HFFc6 (cell line): ENCODE measurements at places on chromosomes 12 and 14.

DNA sequence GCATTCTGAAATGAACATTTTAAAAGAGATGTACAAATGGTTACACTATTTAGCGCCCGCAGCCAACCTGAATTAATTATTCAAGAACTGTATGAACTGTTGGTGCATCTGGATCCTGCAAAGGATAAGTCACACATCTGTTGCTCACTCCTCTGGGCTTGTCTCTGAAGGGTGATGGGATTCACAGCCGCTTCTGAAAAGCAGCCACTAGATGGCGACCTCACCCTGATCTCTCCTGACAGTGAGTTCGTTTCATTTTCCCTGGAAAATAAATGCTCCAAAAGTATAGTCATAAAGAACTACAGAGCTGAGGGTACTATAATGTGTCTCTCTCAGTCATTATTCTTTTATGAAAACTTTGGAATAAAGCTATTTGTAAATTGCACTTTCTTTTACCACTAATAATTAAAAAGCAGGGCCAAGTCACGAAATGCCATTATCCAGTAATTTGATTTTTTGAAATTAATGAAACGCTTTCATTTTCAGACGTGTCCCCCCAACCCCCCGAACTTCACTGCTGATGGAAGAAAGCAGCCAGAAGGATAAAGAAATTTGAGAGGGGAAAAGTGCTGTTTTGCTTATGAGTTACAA is 789.6 kb downstream of the NRXN3 start:
- DNase-seq = peak; percentile 66

GRCh38 chr12:4431866-4432265 is 13.7 kb downstream of the FGF6 start:
- DNase-seq = no peak

GRCh38 chr12:1288333-1288732 is 297.3 kb downstream of the ERC1 start:
- no peak for DNase-seq

- DNase-seq = peak; percentile 28
Measured at GRCh38 chr12:3885277-3886094, 12.3 kb upstream of the PARP11 start.

DNA sequence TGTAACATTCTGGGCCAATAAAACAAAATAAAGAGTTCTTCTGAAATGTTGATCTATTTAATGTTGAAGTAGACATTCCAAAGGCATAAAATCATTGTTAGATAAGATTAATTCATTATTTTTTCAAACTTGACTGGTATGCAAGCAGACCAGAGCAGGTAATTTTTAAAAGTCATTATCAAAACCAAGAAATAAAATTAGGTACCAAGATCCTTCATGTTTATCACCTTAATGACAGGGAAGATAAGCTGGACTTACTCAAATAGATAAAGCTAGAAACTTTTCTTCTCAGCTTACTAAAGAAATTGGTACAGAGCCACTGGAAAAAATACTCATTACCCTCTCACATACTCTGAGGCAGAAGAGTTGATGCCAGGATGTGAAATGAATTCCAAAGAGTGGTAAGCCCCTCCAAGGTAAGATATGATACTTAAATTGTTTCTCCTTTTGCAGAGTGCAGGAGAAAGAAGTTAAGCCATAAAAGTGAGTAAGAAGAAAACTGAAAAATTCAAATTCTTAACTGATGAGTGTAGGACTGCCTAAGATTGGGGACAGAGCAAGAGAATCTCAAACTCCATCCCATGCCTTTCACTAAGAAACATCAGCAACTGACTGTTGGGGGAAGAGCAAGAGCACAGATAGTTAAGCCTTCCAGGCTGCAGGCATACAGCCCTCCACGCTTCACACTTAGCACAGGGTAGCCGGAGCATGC is 111.9 kb downstream of the SLC41A2 start:
- DNase-seq = peak; percentile 31

- DNase-seq = peak; percentile 84
Measured at GRCh38 chr14:95527387-95528002, 7.4 kb upstream of the GLRX5 start.

DNA sequence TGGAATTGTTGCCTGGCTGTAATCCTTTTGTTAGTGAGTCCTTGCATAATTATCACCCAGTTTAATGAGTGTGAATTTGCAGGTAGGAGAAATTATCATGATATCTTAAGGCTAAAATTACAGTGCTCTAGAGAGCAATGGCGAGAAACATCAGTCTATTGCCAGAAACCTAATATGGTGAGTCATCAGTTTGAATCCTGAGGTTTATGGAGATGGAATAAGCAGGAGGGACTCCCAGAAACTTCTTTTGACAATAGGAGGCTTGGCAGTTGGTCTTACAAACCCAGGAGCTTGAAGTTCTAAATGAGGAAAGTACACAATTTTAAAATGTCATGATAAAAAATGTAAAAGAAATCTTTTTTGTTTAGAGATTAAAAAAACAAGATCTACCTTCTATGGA is 31.5 kb upstream of the CRADD start:
- DNase-seq = peak; percentile 21

DNA sequence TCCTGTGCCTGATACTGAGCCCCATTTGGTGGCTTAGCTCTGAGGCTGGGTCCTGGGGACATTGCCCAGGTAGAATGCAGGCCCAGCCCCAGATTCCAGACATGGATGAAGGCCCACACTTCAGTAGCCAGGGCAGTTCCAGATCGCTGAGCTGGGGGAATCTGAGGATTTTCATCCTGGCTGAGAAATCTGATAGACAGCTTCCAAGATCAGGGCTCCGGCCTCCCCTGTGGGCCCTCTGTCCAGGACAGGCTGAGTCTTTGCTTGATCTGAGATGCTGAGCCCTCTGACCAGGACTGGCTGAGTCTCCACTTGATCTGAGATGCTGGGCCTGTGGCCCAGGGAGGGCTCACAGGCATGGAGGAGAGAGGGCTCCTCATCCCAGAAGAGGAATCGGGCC is 3.3 kb upstream of the RASAL1 start:
- no peak for DNase-seq

- peak; percentile 48 for DNase-seq
Measured at GRCh38 chr12:67482751-67483661, 165.5 kb upstream of the DYRK2 start.

DNA sequence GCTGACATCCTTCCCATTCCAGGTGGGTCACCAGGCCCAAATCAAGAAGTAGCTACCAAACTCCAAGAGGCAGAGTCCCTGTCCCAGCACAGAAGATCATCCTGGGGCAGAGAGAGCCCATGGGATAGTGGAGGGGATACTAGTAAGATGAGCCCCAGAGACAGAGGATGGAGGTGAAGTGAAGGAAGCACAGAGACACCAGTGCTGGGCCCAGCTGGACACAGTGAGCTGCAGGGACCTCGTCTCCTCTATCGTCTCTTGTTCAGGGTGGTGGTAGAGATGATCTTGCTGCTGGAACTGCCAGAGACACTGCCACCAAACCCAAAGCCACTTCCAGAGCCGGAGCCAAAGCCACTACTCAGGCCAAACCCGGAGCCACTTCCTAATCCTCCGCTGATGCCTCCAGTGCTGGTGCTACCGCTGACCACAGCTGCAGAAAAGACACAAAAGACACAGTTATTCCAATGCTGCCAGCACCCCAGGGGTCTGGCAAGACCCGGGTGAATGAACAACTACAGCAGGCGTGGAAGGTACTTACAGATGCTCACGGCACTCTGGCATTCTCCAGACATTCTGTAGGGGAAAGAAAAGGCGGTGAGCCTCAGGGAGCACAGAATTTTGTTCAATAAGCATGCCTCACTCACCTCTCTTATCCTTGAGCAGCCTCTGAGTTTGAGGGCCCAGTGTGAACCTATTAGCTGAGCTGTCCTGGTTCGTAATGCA is 6.9 kb downstream of the KRT4 start:
- no peak for DNase-seq

DNA sequence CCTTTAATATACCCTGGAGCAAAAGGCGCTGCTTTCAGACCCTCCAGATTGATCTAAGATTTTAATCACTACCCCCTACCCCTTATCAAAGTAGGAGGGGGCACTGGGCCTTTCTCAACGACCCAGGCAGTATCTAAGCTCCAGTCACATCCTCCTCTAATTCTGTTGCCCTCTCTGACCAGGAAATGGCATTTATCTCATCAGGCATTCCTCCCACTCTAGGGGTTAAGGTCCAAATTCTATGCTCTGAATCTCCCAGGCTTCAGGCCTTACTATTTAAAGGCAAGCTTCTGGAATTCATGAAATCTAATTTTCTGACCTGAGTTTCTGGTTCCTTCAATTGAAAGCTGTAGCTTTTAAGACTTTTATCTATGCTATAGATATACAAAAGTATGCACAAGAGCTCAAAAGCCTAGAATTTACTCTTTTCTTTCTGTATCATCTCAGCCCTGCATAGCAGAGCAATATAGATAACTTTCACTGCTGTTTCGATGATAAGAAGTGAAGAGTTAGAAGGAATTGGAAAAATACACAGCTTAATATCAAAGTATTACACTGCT is 622.9 kb downstream of the RPS29 start:
- DNase-seq = no peak

- DNase-seq = no peak
Measured at GRCh38 chr12:128191380-128191779, 75.6 kb upstream of the TMEM132C start.

DNA sequence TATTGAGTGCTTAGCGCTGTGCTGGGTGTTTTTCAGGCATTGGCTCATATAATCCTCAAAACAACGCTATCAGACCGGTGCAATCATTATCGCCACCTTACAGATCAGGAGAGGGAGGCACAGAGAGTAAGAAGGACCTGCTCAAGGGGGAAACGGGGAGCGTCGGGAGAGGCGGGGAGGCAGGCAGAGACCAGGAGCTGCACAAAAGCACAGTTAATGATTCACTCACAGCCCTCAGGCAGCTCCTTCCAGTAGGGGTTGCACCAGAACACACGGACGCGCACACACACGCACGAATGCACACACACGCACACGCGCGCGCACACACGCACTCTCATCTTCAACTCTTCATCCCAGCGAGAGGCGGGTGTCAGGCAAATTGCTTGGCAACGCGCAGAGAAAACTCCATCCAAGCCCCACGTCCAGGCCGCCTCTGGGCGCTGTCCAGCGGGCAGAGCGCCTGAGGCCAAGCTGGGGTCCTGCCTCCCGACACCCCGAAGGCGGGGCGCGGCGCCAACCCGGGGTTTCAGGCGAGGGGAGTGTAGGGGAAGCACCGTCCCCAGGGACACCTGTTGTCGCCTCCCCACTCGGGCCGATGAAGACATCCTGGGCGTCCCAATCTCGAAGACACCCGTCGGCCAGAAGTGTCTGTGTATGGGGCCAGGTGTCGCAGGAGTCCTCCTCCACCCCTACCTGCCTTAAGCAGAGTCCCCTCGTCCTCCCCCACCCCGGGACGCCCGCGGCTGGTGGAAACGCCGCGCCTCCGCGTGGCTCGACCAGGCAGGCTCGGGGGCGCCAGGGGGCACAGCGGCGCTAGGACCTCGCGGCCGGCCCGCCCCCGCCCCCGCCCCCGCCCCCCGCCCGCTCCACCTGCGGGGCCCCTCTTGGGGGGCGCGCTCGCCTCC is 35.5 kb upstream of the STON2 start:
- no peak for DNase-seq

DNA sequence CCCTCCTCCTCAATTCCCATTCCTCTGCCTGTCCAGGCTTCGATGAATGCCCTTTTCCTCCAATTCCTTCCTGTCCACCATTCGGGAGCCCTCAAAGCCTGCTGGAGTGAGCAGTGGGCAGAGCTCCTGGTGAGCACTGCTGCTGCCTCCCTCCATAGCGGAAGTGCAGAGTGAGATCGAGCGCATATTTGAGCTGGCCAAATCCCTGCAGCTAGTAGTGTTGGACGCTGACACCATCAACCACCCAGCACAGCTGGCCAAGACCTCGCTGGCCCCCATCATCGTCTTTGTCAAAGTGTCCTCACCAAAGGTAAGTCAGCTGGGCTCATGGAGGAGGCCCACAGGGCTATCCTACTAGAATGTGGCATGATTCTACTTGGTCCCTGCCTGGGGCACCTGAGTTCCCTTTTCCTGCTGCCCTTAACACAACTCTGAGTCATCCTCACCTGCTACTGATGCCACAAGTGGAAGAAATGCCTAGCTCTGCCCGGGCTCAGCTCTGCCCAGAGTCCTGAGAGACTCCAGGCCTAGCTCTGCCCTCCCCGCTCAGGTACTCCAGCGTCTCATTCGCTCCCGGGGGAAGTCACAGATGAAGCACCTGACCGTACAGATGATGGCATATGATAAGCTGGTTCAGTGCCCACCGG is 8.0 kb downstream of the CACNB3 start:
- DNase-seq = no peak

- DNase-seq = no peak
Measured at GRCh38 chr12:11085419-11085818, 6.7 kb downstream of the TAS2R43 start.

DNA sequence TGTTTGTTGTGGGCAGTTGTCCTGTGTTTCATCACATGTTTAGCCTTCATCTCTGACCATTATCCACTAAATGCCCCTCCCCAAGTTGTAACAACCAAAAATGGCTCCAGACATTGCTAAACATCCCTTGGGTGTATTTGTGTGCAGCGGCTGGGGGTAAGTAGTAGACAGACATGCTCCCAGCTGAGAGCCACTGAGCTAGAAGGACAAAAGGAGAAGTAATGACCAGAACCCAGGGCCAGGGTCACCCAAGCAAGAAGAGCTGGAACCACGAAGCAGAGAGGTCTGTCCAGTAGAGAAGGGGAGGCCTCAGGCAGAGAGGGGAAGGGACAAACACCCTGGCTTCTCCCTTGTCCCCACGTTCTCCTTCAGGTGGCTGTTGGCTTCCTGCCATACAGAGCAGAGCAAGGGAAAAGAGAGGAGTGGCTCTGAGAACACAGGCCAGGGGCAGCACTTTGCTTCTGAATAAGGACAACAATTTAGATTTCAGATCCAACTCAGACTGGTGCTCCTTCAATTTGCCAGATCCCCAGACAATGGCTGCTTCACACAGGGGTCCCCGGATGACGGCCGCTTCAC is 55.2 kb downstream of the NDUFA12 start:
- DNase-seq = no peak

DNA sequence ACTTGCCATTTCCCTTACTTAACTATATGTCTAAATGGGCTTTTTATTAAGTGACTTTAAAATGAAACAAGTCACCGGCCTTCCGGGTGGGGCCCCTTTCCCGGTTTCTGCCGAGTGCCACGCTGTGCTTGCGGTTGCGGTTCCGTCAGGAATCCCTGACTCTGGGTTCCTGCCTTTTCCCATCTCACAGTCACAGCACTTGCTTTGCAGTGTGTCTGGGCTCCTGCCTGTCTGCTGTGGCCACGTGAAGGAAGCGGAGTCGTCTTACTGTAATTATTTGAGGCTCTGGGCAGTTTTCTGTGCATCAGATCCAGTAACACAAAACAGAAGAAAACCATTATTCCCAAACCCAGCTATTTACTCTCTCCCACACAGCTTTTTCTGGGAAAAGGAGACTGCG is 44.0 kb upstream of the FRMD6 start:
- DNase-seq = peak; percentile 95

GRCh38 chr14:75454963-75455546 is 27.2 kb downstream of the JDP2 start:
- peak; percentile 65 for DNase-seq
